Forelimb muscle (tissue), 1 donor: ENCODE measurements at places on chromosomes 13 and 19. TPM values are rescaled to one million over a fixed set of nuclear protein-coding genes. Genes with fewer than 3 reads are reported as not detected.

DNA sequence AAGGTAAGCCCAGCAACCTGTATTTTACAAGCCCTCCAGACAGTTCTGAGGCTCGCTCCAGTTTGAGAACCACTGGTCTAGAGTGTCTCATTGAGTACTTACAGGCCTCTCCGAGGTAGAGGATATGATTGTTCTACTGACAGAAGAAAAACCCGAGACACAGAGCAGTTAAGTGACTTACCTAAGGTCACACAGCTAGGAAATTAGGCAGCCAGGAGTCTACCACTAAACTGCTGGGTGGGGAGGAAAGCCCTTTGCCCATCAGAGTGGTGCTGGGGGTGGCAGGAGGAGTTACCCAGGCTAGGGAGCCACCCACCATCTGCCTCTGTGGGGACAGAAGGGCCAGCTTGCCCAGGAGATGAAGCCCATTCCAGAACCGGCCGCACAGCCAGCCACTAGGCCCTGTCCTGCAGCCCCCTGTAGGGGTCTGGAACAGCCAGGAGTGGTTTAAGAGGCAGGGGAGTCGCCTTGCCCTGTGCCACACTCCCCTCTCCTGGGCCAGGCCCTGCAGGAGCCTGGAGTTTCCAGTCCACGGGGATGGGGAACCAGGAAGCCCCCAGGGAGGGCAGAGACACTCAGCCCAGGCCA is 703 bp downstream of the RASGRP4 start:
- no peak for DNase-seq

DNA sequence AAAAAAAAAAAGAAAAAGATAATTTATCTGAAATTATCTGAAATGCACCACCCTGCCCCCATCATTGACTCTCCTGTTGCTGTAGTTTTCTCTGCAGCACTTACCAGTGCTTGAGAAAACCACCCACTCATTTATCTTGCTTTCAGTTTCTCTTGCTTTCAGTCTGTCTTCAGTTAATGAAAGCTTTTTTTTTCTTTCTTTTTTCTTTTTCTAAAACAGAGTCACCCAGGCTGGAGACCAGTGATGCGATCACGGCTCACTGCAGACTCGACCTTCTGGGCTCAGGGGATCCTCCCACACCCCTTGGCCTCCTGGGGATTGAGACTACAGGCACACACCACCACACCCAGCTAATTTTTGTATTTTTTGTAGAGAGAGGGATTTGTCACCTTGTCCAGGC is 4.3 kb upstream of the ACP5 start:
- DNase-seq: no peak

DNA sequence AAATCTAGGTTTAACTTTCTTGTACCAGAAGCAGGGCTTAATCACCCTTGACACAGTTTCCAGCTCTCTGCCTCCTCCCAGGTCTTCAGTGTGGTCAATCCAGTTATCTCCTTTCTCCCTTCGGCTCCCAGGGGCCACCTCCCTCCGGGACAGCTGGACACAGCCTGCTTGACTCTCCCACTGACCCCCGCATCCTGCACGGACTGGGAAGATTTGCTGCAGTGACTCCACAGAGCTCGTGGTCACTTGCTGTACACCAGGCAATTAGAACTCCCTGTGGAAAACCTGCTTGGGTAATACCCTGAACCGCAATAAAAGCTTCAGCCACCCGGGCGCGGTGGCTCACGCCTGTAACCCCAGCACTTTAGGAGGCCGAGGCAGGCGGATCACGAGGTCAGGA is 116.5 kb downstream of the NUFIP1 start:
- DNase-seq: no peak

- DNase-seq: no peak
Measured at GRCh38 chr19:3274942-3275582, 50.6 kb downstream of the CELF5 start.

GRCh38 chr19:4586245-4586644 is 26.8 kb upstream of the SEMA6B start:
- DNase-seq: no peak

GRCh38 chr13:40161351-40161810 is 505.1 kb downstream of the FOXO1 start:
- DNase-seq: no peak

DNA sequence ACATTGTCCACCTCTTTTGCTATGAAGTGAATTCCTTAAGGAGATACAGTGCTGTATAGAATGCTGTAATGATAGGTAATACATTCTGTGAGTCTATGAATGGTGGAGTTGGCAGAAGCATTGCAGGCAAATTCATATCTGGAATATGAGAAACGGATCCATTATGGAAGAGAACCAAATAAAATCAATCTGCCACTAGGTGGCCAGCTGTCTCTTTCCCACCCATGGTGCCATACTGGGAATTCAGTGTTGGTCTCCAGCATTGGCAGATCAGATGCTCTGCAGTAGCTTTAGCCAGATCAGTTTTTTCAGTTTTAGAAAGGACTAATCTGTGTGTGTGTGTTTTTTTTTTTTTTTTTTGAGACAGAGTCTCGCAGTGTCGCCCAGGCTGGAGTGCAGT is 27.6 kb downstream of the DNAJC3 start:
- no peak for DNase-seq

DNA sequence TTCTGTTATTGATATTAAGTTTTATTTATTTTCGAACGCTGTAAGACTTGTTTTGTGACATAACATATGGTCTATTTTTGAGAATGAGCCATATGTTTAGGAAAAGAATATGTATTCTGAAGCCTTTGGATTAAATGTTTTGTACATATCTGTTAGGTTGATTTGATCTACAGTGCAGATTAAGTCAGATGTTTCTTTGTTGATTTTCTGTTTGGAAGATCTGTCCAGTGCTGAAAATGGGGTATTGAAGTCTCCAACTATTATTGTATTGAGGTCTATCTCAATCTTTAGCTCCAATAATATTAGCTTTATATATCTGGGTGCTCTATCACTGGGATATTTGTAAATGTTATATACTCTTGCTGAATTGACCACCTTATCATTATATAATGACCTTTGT is 97.9 kb downstream of the MTUS2 start:
- no peak for DNase-seq

DNA sequence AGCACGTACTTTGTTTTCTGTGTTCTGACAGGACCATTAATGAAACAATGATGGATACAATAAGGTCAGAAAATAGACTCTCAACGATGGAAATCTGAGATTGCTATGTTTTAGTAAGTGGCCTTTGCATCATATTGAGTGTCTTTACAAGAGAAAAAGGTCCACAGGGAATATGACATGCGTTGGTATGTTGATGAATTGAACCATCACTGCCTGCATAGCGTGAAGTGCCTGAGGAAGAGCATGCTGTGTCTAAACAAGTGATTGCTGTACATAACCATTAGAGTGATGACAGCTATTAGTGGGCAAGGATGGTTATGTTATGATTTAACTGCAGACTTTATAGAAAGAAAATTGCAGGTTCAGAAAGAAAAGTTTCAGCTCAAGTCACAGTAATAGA is 623.2 kb downstream of the SLITRK5 start:
- DNase-seq: no peak

- no peak for DNase-seq
Measured at GRCh38 chr13:108938155-108938554, 308.7 kb downstream of the MYO16 start.

DNA sequence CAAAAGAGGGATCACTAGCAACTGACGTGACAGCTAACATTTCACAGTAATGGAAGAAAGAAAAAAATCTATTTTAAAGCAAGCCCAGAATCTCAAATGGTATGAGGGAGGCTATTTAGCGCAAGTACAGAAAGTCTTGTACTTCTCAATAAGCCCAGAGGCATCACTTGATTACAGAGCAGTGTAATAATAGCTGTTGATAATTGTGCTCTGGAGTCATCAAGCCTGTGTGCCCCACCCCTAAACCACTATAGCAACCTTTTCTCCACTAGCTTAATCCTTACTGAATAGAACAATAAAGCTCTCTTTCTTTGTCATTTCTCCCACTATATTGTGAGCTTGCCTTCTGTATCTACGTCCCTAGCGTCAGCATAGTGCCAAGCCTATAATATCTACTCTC is 56.6 kb downstream of the FREM2 start:
- no peak for DNase-seq

GRCh38 chr19:6610934-6611852 is 20.2 kb upstream of the CD70 start:
- DNase-seq: peak; percentile 90

DNA sequence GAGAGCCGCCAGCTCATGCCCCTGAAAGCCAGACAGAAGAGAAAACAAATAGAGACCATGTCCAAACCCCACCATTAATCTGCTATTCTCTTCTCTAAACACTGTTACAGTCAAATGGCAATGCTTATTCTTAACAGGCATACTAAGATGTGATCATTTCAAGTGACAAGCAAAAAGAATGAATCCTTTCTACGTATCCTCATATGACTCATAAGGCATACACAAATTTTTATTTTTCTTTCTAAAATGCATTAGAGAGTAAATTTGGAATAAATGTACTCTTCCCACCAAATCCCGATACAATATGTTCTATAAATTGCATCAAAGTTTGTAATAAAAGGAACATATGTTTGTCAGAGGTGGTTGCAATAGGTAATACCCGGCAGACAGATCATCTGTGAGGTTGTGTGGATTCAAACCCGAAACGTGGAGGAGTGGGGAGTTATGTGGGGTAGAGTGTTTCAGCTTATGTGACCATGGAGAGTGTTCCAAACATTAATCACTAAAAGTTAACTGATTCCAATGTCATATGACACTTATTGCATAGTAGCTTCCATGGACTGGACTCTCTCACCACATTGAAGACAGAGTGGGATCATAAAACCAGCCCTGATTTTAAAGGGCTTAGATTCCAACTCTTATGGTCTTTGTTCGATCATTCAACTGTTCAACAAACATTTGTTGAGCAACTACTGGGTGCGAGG is 213.1 kb downstream of the DCLK1 start:
- DNase-seq: no peak

DNA sequence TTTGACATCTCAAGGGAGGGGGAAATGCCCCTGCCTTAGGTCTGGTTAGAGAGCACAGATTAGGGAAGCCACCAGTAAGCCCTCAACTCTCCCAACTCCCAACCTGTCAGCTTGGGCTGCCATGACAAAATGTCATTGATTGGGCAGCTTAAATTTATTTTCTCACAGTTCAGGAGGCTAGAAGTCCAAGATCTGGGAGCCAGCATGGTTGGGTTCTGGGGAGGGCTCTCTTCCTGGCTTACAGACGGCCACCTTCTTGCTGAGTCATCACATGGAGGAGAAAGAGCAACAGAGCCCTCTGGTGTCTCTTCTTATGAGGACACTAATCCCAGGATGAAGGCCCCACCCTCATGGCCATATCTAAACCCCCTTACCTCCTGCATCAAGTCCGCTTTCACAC is 24.2 kb downstream of the C19orf12 start:
- no peak for DNase-seq

GRCh38 chr19:29446361-29446760 is 79.4 kb upstream of the VSTM2B start:
- no peak for DNase-seq

DNA sequence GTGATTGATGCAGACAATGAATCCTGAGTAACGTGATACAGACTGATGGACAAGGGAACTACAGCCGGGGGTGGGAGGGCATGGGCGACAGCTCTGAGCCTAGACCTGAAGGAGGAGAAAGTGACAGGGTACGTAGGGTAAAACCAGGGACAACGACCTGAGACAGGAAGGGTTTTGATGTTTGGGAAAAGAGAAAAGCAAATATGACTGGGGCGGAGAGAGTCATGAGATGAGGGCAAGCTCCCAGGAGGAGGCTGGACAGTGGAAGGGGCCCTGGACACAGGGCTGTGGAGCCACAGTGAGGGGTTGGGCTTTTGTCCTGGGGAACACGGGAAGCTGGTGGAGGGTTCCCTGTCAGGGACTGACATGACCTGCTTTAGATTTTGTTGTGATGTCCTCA is 34.2 kb downstream of the ZNF611 start:
- no peak for DNase-seq

DNA sequence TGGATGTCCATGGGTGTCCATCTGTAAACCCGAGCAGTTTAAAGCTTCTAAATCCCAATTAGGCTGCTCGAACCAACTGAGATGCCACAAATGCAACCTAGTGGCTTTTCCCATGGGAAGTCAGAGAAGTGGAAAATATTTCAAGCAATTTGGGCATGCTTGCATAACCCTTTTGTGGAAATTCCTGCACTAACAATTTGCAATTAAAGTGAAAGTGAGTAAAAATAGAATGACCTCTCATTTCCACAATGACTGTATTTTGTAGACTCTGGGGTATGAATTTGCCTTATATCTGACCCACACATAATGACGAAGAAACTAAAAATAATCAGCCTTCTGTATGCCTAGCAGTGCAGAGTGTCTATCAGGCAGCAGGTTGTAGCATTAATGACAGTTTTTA is 91.8 kb upstream of the TSC22D1 start:
- DNase-seq: no peak

DNA sequence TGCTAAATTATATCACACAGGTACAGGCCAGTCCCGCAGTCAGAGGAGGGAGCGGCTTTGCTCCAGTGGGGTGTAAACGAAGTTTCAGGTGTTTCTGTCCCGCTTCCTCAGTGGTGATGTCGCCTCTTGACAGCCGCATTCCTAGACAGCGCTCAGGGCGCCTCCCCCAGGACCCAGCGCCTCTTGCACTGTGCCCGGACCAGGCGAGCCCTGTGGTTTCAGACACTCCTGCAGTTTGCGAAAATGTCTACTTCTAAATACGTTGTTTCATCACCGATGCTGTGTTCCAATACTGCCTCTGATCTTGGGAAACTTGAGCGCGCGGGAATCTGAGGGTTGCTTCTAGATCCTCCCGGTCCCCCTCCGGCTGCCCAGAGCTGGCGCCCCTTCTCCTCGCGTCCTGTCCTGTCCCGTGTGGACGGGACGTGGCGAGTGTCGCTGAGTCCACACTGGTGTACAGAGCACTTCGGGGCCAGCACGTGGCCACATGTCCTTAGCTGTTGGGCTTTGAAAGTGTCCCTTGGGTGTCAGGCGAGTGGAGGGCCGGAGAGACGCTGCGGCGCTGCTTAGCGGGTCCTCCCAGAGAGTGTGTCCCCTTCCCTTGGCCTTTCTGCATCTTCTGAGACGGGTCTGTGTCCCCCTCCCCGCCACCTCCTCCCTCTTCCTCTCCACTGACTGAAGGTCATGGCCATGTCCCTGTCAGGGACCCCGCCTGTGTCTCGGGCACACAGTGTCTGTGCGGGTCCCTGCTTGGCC is 14.6 kb upstream of the RPS15 start:
- no peak for DNase-seq

GRCh38 chr19:49593233-49594113 is 2.5 kb downstream of the PRR12 start:
- peak; percentile 58 for DNase-seq

GRCh38 chr19:56112313-56112709 is 8.8 kb downstream of the ZNF787 start:
- no peak for DNase-seq

DNA sequence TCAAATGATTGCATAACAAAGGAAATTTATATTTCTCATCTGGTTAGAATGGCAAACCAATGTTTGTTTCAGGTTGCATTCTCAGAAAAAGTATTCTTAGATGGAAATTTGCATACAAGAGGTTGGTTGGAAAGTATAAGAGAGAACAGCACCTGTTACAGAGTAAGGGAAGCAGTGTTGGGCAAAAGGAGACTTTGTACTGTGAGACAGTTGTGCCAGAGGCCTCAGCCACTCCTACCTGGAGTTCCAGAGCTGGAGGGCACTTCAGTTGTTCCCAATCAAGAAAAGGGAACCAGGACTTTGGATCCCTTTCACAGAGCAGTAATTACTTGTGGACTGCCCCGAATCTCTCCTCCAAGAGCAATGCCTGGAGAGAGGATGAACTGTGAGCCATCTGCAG is 81.8 kb downstream of the SPRY2 start:
- DNase-seq: no peak

CELF5 gene
- 0.15 TPM for polyA plus RNA-seq

SKA3 gene
- 4.4 TPM for polyA plus RNA-seq

ZNF682 gene
- 6.0 TPM for polyA plus RNA-seq

PABPC3 gene
- polyA plus RNA-seq: 0.25 TPM

PTGIR gene
- polyA plus RNA-seq: 3.5 TPM

CERS1 gene
- 40.8 TPM for polyA plus RNA-seq
